ENCODE measurements at places on chromosomes 1 and 21. TPM values are rescaled to one million over a fixed set of nuclear protein-coding genes. Genes with fewer than 3 reads are reported as not detected.

DNA sequence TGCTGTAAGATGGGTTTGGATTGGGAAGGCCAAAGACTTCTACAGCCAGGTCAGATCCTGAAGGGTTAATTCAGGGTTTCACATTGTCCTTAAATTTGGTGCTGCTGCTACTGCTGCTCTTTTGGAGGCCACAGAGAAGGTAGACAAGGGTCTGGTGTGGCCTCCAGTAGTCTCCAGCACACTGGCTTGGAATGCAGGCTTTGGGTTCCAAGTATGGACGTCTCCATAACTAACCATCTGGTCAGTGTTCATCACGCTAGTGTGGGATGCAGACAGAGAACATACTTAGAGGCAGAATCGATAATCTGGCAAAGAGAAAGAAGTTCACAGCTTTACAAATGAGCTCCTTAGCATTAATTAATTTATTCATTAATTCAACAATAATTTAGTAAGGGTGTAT is 154.1 kb downstream of the ZBTB18 start:
- H3K36me3 ChIP-seq = no peaks in the 10 kb centered on the region
- no peaks in the 10 kb centered on the region for H3K27me3 ChIP-seq
- H3K4me3 ChIP-seq = no peak overlapping the region

- H3K4me1 ChIP-seq = no peaks in the 10 kb centered on the region
- no peak overlapping the region for H3K27ac ChIP-seq
- H3K4me3 ChIP-seq = no peak overlapping the region
- no peaks in the 10 kb centered on the region for H3K27me3 ChIP-seq
These were observed 68.7 kb downstream of the ALG14 start for GRCh38 chr1:95004013-95004412.

DNA sequence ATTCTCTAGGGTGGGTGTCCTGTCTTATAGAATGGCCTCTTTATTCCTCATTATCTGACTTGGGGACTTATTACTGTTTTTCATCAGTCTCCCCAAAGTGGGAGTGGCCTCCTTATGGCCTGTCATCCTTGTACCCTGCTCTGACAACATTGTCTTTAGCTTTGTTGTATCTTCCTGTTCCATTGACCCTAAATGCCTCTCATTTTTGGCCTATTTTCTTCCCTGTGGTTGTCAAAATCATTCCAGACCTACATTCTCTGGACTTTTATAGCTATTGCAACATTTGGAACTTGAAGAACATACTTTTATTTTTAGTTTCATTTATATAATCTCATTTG is 9.7 kb downstream of the SFT2D2 start:
- no peak overlapping the region for H3K27ac ChIP-seq
- H3K36me3 ChIP-seq = peaks cover 43% of the 10 kb centered on the region
- H3K4me1 ChIP-seq = no peaks in the 10 kb centered on the region
- no peak overlapping the region for H3K4me3 ChIP-seq
- no peaks in the 10 kb centered on the region for H3K27me3 ChIP-seq

- no peaks in the 10 kb centered on the region for H3K27me3 ChIP-seq
- no peak for DNase-seq
- no peaks in the 10 kb centered on the region for H3K4me1 ChIP-seq
- no peak overlapping the region for H3K27ac ChIP-seq
- peaks cover 82% of the 10 kb centered on the region for H3K36me3 ChIP-seq
These were observed 93.0 kb upstream of the RAVER2 start for GRCh38 chr1:64651841-64652240.

- H3K4me1 ChIP-seq = peaks cover 6% of the 10 kb centered on the region
- H3K27me3 ChIP-seq = no peaks in the 10 kb centered on the region
- peak overlapping the region; percentile 88 for H3K4me3 ChIP-seq
- no peak overlapping the region for H3K27ac ChIP-seq
These were observed 413 bp upstream of the C1orf232 start for GRCh38 chr1:26169198-26169554.

DNA sequence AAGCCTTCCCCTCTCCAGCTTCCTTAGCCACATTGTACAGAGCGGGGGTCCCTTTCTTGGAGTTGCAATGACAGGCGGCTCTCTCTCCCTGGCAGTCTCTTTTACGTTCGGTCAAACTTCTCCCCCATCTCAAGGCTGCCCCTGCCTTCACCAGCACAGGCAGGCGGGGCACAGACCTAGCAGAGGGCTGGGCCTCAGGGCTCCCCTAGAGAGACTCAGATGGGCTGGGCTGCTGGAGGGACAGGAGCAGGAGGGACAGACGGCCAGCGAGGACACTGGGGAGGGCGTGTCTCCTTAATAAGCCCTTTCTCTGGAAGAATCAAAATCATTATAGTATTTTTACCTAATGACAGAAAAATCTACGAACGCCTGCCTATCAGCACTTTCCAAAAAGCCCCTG is 79.6 kb downstream of the CASZ1 start:
- H3K4me3 ChIP-seq = no peak overlapping the region
- no peak overlapping the region for H3K27ac ChIP-seq
- H3K4me1 ChIP-seq = peaks cover 2% of the 10 kb centered on the region
- no peaks in the 10 kb centered on the region for H3K36me3 ChIP-seq

GRCh38 chr1:18239671-18240070 is 132.1 kb downstream of the IGSF21 start:
- no peaks in the 10 kb centered on the region for H3K27me3 ChIP-seq
- no peak overlapping the region for H3K27ac ChIP-seq
- peaks cover 5% of the 10 kb centered on the region for H3K4me1 ChIP-seq
- H3K4me3 ChIP-seq = no peak overlapping the region
- H3K36me3 ChIP-seq = no peaks in the 10 kb centered on the region

DNA sequence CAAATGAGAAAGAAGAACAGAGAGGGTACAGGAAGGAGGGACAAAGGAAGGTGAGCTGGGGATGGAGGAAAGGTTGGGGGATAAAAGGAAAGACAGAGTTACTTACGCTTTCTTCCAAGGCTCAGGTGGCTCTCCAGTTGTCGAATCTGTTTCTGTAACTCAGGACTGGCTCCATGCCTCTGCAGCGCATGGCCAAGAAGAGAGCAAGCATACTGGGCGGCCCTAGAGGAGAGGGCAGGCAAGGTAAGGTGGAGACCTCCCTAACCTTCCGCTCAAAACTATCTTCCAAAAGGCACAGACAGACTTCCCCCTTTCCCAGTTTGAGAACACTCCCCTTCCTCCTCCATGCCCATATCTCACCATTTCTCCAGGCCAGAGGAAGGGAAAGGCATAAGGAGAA is 922 bp downstream of the PEX11B start:
- peak overlapping the region; percentile 88 for H3K4me3 ChIP-seq
- DNase-seq = no peak
- peaks cover 5% of the 10 kb centered on the region for H3K36me3 ChIP-seq
- H3K4me1 ChIP-seq = no peaks in the 10 kb centered on the region
- H3K27me3 ChIP-seq = no peaks in the 10 kb centered on the region

CRP gene
- total RNA-seq = not detected

AHDC1 gene
- 23.7 TPM for total RNA-seq

IRF6 gene
- total RNA-seq = 7.1 TPM

All from H9 (cell line).